ENCODE measurements at places on chromosomes 13 and 19. TPM values are rescaled to one million over a fixed set of nuclear protein-coding genes. Genes with fewer than 3 reads are reported as not detected.
A peak's percentile ranks its signal among the peaks of the same experiment; 100 is the strongest.

DNA sequence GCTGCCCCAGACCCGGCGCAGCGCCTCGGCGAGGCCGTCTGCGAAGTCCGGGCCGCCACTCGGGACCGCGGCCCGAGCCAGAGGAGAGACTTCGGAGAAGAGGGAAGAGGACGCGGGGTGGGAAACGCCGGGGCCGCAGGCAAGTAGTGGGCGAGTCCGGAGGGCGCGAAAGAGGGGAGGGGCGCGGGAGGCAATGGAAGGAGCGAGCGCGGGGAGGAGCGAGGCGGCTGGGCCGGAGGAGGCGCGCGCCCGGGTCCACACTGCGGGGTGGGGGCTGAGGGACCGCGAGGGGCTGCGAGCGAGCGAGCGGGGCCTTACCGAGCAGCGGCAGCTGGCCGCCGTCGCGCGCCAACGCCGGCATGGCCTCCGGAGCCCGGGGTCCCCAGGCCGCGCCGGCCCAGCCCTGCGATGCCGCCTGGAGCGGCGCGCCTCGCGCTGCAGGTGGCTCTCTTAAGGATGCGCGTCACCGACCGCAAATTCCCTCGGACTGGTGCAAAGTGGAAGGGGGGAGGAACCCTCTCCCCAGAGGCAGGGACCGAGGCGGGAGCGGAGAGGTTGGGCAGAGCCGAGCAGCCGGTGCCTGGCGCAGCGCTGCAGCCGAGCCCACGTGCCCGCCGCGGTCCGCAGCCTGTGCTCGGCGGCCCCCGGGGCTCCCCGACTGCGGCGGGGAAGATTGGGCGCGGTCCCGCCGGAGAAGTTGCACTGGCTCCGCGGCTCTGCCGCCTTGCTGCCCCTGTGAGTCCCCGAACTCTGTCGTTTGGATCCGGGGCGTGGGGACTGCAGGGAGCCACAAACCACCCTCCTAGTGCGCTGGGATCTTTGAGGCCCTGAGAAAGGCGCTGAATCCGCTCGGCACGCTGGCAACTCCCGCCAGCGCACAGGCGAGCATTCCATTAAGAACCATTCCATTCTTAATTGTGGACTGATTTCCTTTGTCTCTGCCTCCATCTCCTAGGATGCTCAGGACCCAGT, at the start of gene FLT3:
Gene FLT3 (minus strand): TSS at position 427 of the 972 bp plus-strand sequence. CDS start 66 bp downstream, at position 361.
- peak; percentile 37 for DNase-seq

DNA sequence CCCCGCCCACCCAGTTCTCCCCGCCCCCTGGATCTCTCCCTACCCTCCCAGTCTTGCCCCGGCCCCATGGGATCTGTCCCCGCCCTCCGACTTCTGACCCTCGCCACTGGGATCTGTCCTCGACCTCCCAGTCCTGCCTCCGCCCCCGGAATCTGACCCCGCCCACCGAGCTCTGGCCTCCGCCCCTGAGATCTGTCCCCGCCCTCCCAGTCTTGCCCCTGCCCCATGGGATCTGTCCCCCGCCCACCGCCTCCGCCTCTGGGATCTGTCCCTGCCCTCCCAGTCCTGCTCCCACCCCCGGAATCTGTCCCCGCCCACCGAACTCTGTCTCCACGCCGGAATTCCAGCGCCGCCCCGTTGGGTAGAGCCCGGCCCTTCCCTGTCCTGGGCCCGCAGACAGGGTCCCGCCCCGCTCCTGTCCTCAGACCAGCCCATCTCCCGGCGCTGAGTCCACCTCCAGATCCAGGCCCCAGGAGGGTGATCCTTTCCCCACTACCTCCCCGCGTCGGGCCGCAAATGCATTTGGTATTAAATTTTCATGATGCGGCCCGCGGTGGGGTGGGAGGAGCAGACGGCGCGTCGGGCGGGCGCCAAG, 1.5 kb upstream of the SLC17A7 start:
- peak; percentile 90 for DNase-seq

DNA sequence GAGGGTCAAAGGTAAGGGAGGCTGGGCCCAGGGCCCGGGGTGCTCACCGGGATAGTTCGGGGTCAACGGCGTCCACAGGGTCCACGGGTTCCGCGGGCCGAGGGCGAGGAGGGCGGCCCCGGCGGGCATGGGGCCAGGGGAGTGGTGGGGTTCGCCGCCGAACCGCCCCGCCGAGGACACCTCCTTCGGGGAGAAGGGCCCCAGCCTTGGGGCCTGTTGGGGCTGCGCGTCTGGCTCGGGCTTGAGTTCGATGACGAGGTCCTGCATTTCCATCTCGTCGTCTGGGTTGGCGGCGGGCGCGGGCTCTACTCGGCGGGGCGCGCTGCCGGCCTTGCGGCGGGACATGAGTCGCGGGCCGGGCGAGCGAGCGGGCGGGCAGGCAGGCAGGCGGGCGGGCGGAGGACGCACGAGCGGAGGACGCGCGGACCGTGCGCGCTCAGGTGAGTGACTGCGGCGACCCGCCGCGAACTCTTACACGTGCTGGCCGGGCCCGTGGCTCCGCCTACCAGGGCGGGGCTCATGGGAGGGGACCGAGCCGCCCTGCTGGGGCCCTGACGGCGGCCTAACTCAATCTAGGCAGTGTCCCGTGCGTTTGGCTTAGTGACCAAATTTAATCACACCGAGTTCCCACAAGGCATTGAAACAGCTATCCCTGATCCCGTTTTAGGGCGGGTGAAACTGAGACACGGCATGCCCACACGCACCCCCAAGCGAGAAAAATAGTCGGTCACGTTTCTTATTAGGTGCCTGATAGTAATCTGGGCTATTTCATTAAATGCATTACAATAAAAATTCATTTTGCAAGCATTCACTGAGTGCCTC, at the start of gene ZNF296:
Gene ZNF296 (minus strand): TSS at position 450 of the 822 bp plus-strand sequence. CDS start 105 bp downstream, at position 345.
- peak; percentile 94 for DNase-seq

GRCh38 chr13:80144493-80144892, 196.4 kb downstream of the SPRY2 start:
- DNase-seq: no peak

DNA sequence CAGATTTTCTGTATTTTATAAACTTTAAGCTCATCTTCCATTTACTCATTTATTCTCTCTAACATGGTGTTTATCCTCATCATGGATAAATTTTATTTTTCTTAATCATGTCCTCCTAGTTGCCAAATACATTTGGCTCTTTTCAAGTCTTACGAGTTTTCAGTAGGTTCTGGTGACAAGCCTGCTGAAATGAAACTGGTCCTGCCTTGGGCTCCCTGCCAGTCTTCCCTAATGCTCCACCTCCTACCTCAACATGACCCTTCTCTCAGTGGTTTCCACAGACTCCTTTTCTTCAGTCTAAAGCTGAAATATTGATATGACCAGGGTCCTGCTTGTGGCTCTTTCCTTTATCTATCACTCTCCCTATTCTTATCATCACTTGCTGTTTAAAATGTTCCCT, 81.2 kb downstream of the TRPC4 start:
- peak; percentile 4 for DNase-seq

DNA sequence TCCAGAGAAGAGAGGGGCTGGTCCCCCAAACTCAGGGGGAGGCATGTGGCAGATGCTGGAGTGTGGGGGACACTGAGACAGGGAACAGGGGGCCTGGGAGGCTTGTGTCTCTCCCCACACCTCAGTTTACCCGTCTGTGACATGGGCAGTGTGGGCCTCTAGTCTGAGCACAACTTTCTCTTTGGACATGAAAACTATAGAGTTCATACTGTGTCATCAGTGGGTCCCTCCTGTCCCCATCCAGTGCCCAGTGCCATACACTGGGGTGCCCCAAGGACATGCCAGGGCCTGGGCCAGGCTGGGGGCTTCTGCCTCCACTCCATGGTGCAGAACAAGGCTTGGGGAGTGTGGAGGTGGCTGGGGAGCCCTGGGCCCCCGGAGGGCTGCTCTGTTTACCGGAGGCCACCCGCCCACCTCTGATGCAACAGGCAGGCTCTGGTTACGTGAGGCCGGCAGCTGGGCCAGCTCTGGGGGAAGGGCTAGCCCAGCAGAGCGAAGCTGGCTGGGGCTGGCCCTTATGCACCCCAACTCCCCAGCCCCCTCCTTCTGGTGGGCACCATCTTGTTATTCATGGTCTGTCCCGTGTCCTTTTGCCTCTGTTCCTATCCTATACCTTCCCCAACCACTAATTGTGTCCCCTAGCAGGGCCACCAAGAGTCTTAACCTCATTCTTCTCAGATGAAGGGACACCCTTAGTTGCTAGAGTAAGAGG, 1.9 kb upstream of the MEF2B start:
- DNase-seq: no peak

GRCh38 chr19:44767295-44768180, 10.2 kb upstream of the CBLC start:
- DNase-seq: no peak

GRCh38 chr13:26557051-26557392, 461 bp upstream of the WASF3 start:
- no peak for DNase-seq

DNA sequence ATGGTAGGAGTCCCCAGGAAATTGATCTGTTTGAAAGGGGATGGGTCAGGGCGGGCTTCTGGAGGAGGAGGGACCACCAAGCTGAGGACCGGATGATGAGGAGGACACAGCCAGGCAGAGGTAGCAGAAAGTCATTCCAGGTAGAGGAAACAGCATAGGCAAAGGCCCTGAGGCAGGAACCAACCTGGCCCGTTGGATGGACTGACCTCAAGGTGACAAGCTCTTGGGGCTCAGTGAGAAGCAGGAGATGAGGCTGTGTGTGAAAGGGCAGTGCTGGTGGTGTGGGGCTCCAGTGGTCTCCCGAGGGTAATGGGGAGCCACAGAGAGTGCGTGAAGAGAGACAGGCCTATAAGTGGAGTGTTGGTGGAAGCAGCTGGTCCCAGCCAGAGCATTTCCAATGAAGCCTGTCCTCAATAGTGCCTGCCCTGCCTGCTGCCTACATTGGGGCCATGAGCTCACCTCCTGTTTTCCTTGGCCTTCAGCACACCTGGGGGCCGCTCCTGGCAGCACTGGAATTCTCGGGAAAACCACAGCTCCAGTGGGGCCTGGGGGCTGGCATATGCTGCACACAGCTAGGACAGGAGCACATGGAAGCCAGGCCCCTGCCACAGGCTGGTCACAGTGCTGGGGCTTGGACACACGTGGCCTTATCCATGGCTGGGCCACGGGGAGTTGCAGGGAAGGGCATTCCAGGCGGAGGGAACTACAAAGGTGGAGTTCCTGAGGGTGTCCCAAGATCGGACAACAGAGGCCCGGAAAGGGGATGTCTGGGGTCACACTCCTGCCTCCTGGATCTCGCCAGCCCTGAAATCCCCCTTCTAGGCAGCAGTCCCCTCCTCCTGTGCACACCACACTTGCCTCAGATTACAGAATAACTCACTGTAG, 2.3 kb upstream of the COMP start:
- no peak for DNase-seq

DNA sequence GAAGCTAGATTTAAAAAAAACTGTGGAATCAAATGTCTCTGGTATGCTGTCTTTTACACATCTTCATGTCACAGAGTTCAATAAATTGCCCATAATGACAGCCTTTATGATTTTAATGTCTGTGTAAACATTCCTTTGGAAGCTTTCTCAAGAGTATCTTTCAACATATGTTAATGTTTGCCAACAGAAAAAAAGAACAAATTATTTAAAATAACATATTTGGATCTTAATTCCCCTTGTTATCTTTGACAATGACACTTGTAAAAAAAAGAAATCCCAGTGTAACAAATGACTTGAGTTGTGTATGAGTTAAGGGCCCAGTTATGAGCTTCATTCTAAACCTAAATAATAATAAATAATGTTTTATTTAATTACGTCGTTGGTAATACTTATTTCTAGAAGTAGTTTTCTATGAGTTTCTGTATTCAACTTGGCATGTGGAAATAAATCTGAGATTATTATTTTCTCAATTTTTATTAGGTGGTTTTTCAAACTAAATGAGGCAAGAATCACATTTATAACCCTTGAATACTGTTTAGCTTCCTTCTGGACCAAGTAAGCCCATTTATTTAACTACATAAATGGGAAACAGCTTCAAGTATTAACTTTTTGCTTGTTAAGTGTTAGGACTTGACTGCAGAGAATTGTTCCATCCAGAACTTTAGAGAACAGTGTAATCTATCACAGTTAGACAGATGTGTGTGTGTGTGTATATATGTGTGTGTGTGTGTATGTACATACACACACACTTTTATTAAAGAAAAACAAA, 182.1 kb downstream of the POSTN start:
- no peak for DNase-seq

- DNase-seq: no peak
Measured at GRCh38 chr13:110779022-110779421, 65.5 kb downstream of the ING1 start.

GRCh38 chr19:8491574-8491973, 10.9 kb downstream of the PRAM1 start:
- no peak for DNase-seq

Gene NDUFS7
- 102 TPM for total RNA-seq

Gene GTF2F1
- total RNA-seq: 11.1 TPM

Gene PCDH20
- total RNA-seq: 2.2 TPM

Gene IGFL3
- total RNA-seq: not detected

Gene TDRD3
- total RNA-seq: 62.2 TPM

All from stomach (tissue), 19 donors.